ENCODE measurements at places on chromosomes 11 and 22. TPM values are rescaled to one million over a fixed set of nuclear protein-coding genes. Genes with fewer than 3 reads are reported as not detected.

- peaks cover 55% of the 10 kb centered on the region for H3K27me3 ChIP-seq
- H3K4me1 ChIP-seq = peaks cover 4% of the 10 kb centered on the region
- no peak for DNase-seq
- no peaks in the 10 kb centered on the region for H3K36me3 ChIP-seq
- H3K27ac ChIP-seq = no peak overlapping the region
Observed at GRCh38 chr11:33867561-33867960, 24.3 kb downstream of the LMO2 start.

- peaks cover 4% of the 10 kb centered on the region for H3K4me1 ChIP-seq
- no peak for DNase-seq
- H3K27me3 ChIP-seq = no peaks in the 10 kb centered on the region
- no peak overlapping the region for H3K4me3 ChIP-seq
Observed at GRCh38 chr11:131065435-131066413, 149.4 kb upstream of the SNX19 start.

GRCh38 chr11:119339589-119340334 lies 921 bp downstream of the C1QTNF5 start:
- peaks cover 4% of the 10 kb centered on the region for H3K36me3 ChIP-seq
- no peak overlapping the region for H3K27ac ChIP-seq
- H3K4me1 ChIP-seq = peaks cover 14% of the 10 kb centered on the region
- DNase-seq = no peak

- no peak overlapping the region for H3K27ac ChIP-seq
- DNase-seq = no peak
- no peaks in the 10 kb centered on the region for H3K27me3 ChIP-seq
- H3K4me1 ChIP-seq = no peaks in the 10 kb centered on the region
- H3K36me3 ChIP-seq = no peaks in the 10 kb centered on the region
- H3K4me3 ChIP-seq = no peak overlapping the region
Observed at GRCh38 chr22:50175921-50176849, 5.7 kb downstream of the PANX2 start.

The RIBC2 gene
- 0.26 TPM for polyA plus RNA-seq

The KCNJ11 gene
- not detected for polyA plus RNA-seq

The SLC22A12 gene
- polyA plus RNA-seq = not detected

GRCh38 chr22:47370448-47371262 lies 608.2 kb downstream of the TBC1D22A start:
- H3K4me3 ChIP-seq = no peak overlapping the region
- no peaks in the 10 kb centered on the region for H3K4me1 ChIP-seq
- no peaks in the 10 kb centered on the region for H3K27me3 ChIP-seq
- DNase-seq = no peak
- H3K27ac ChIP-seq = no peak overlapping the region
- no peaks in the 10 kb centered on the region for H3K36me3 ChIP-seq

DNA sequence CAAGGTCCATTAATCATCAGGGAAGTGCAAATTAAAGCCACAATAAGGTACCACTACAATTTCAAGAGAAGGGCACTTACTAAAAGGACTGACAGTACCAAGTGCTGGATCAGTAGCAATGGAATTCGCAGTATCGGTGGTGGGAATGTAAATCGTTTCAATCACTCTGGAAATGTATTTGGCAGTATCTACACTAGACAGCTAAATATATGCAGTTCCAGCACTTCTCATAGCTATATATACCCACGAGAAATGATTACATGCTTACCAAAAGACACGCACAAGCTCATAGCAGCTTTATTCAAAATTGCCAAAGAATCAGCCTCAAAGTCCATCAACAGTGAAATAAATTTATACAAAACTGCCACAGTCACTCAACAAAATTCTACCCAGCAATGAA lies 4.4 kb upstream of the ZNF280B start:
- no peak for DNase-seq
- no peak overlapping the region for H3K27ac ChIP-seq
- H3K4me3 ChIP-seq = no peak overlapping the region
- peaks cover 3% of the 10 kb centered on the region for H3K27me3 ChIP-seq
- H3K4me1 ChIP-seq = no peaks in the 10 kb centered on the region

DNA sequence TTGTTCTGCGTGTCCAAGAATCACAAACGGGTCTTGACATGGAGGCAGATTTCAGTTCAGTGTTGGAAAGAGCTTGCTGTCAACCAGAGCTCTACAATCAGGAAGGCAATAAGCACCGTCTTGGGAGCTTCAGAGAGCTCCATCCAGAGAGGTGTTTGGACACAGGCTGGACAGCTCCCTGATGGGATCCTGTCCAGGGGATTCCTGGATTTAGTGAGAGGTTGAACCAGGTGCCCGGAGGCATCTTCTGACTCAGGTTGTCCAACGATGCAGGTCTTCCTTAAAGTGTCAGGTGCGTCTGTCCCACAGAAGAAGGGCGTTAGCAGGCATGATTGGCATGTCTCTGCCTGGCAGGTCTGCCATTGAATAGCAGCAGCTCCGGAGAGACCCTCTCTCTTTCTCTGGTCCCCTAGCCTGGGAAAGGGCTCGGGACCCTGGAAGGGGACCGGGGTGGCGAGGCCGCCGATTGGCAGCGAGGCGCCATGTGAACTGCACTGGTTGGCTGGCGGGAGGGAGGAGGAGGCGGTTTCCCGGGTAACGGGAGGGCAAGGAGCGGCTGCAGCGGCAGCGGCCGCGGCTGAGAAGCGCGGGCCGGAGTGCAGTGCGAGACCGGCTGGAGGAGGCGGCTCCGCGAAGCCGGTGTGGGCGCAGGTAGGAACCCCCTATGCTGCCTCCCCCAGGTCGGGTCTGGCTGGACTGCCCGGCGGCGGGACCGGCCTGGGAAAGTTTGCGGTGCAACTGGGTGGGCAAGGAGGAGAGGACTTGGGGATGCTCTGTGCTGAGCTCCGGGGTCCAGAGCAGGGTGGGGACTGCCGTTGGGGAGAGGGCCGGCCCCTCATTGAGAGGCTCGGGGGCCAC lies 104.1 kb upstream of the E2F8 start:
- H3K36me3 ChIP-seq = no peaks in the 10 kb centered on the region
- no peak overlapping the region for H3K4me3 ChIP-seq
- H3K4me1 ChIP-seq = no peaks in the 10 kb centered on the region

The FOLR3 gene
- polyA plus RNA-seq = 21.0 TPM

GRCh38 chr22:29641042-29641699 lies 37.7 kb downstream of the NF2 start:
- H3K36me3 ChIP-seq = peaks cover 41% of the 10 kb centered on the region
- no peak for DNase-seq
- no peaks in the 10 kb centered on the region for H3K27me3 ChIP-seq
- no peaks in the 10 kb centered on the region for H3K4me1 ChIP-seq
- H3K4me3 ChIP-seq = no peak overlapping the region

The HEPHL1 gene
- polyA plus RNA-seq = 223 TPM

DNA sequence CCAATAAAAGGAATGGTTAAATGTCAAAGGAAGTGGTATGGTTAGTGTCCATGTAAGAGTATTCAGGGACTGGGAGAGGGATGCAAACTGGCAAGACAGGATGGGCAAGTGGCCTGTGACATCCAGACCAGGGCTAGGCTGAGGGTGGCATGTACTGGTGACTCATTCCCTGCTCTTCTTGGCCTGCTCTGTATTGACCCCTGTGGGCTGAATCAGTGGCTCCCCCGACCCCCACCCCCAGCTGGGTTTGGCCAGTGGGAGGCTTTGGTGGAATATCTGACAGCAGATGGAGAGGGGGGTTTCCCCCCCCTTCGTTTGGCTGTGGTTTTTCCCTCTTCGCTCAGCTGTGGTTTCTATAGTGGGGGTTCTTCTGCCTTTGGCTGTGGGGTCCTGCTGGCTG lies 87.7 kb downstream of the CSNK2A3 start:
- no peak overlapping the region for H3K4me3 ChIP-seq
- no peaks in the 10 kb centered on the region for H3K27me3 ChIP-seq
- no peak overlapping the region for H3K27ac ChIP-seq

DNA sequence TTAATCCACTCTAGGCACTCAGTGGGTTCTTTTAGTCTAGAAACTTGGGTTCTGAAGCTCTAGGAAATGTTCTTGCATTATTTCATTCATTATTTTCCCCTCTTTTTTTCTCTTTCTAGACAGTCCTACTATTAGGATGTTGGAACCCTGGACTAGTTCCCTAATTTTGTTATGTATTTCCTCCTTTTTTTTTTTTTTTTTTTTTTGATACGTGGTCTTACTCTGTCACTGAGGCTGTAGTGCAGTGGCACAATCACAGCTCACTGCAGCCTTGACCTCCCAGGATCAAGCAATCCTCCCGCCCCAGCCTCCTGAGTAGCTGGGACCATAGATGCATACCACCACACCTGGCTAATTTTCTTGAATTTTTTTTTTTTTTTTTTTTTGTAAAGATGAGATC lies 9.4 kb downstream of the UPB1 start:
- H3K27ac ChIP-seq = no peak overlapping the region
- H3K36me3 ChIP-seq = no peaks in the 10 kb centered on the region
- peaks cover 5% of the 10 kb centered on the region for H3K4me1 ChIP-seq
- no peak for DNase-seq
- H3K4me3 ChIP-seq = no peak overlapping the region

- no peaks in the 10 kb centered on the region for H3K4me1 ChIP-seq
- no peak for DNase-seq
- H3K4me3 ChIP-seq = no peak overlapping the region
- H3K36me3 ChIP-seq = no peaks in the 10 kb centered on the region
- no peaks in the 10 kb centered on the region for H3K27me3 ChIP-seq
- H3K27ac ChIP-seq = no peak overlapping the region
Observed at GRCh38 chr22:47293368-47294221, 531.1 kb downstream of the TBC1D22A start.

DNA sequence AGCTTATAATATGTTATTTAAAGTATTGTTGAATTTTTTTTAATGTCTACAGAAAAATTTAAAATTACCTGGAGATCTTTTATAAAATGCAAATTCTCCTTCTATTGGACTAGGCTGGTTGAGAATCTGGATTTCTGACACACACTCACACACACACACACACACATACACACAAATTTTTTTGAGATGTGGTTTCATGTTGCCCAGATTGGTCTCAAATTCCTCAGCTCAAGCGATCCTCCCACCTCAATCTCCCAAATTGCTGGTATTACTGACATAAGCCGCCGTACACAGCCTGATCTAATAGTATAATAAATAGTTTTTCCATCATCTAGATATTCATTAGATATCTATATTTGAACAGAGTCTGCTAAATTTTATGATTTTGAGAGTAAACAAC lies 4.5 kb upstream of the RFPL1 start:
- H3K27me3 ChIP-seq = peaks cover 10% of the 10 kb centered on the region
- no peak overlapping the region for H3K4me3 ChIP-seq
- DNase-seq = no peak
- no peak overlapping the region for H3K27ac ChIP-seq
- no peaks in the 10 kb centered on the region for H3K36me3 ChIP-seq
- no peaks in the 10 kb centered on the region for H3K4me1 ChIP-seq

DNA sequence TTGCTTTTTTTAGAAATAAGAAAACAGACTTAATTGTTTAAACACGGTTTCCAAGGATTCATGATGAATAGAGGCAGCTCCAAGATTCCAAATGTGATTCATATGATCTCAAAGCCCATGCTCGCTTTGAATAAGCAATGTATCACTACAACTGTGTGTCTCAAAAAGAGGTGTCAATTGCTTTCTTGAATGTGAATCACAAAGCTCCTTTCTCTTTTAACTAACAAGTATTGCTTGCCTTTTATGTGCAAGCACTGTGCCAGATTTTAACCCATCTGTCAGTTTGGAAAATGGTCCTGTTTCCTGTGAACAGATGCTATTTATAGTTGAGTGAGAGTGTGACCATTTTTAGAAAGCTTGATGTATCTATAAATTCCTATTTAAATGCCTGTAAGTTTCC lies 6.5 kb downstream of the OOSP1 start:
- no peak overlapping the region for H3K4me3 ChIP-seq
- H3K27ac ChIP-seq = no peak overlapping the region

The CRYAB gene
- 7.4 TPM for polyA plus RNA-seq

- H3K4me3 ChIP-seq = no peak overlapping the region
- H3K27ac ChIP-seq = no peak overlapping the region
- H3K27me3 ChIP-seq = no peaks in the 10 kb centered on the region
- H3K36me3 ChIP-seq = no peaks in the 10 kb centered on the region
Observed at GRCh38 chr22:42685941-42686653, 34.6 kb downstream of the A4GALT start.

The LIMK2 gene
- 42.6 TPM for polyA plus RNA-seq

The BTBD10 gene
- 76.0 TPM for polyA plus RNA-seq

GRCh38 chr22:17566776-17567175 lies 3.5 kb downstream of the SLC25A18 start:
- no peaks in the 10 kb centered on the region for H3K27me3 ChIP-seq
- no peak for DNase-seq
- H3K27ac ChIP-seq = no peak overlapping the region
- peaks cover 18% of the 10 kb centered on the region for H3K4me1 ChIP-seq
- H3K36me3 ChIP-seq = no peaks in the 10 kb centered on the region

DNA sequence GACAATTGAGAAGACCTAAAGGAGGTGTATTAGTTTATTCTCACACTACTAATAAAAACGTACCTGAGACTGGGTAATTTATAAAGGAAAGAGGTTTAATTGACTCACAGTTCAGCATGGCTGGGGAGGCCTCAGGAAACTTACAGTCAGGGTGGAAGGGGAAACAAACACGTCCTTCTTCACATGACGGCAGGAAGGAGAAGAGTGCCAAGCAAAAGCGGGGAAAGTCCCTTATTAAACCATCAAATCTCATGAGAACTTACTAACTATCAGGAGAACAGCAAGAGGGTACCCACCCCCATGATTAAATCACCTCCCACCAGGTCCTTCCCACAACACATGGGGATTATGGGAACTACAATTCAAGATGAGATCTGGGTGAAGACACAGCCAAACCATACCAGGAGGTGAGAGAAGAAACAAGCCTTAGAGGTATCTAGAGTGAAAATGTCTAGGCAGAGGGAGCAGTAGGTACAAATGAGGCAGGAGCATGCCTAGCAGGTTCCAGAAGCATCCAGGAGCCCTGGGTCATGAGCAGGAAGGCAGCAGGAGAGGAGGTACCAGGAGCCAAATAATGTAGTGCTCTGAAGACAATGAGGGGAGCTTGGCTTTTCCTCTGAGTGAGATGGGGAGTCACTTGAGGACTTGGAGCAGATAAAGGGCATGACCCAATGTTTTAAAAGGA lies 31.6 kb downstream of the IL10RA start:
- peaks cover 4% of the 10 kb centered on the region for H3K27me3 ChIP-seq
- no peaks in the 10 kb centered on the region for H3K4me1 ChIP-seq
- no peak for DNase-seq
- H3K4me3 ChIP-seq = no peak overlapping the region

Measured in keratinocyte (primary cell).